ENCODE measurements at places on chromosomes 3 and 15.

DNA sequence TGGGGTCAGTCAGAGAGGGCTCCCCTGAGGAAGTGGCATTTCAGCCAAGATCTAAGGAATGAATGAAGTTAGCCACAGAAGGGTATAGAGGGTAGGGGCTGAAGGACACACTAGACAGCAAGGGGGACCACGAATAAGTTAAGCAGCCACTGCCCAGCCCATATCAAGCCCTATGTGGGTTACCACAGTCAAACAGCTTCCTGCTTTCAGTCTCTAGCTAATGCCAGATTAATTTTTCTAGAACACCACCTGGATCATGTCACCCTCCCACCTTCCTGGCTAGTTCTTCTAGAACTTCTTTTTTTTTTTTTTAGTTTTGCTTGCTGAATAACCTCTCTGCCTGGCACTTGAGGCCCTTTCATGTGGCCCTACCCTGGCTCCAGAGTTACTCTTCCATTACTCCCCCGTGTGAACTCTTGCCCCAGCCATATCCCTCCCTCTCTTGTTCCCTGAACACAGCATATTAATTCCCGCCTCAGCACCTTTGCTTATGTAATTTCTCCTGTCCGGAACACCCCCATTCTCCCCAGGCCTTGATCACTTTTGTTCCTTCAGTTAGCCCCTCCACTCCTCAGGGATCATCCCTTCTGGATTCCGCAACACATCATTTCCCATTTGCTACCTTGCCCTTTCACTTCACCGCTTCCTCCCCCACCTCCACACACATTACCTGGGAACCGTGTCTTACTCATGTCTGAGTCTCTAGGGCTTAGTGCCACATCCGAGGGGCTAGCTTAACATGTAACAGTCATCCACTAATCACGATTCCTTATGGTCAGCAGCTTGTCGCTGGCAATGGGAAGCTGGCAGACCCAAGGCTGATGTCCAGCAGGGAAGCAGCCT lies 20.6 kb upstream of the BNC1 start:
- no peak for DNase-seq

DNA sequence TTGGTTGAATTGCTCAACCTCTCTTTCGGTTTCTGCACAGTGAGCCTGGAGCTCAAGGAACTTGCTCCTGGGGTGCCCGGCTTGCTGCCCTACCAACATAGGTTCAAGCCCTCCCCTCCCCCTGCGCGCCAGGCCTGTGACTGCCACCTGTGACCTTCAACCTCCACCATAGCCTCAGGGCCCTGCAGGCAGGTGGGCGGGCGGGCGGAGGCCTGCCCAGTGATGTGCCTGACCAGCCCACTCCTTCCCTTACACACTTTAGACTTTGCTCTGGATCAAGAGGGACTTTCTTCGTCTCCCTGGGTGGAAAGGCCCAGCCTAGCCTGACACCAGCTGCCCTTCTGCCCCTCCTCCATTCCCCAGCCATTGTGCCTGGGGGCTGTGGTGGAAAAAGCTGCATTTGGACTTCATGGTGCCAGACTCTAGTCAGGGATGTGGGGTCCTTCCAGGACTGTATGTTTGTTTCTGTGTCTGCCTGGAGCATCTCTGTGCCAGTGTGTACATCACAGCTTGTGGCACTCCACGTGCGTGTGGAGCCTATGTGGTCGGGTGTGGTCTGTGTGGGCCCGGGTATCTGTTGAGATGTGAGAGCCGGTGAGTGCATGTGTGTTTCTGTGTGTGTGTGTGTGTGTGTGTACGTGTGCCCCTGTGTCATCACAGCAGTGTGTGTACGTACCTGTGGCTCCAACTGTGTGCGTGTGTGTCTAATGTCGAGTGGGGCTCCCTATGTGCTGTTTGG lies 9.5 kb downstream of the PRKCD start:
- DNase-seq: no peak

DNA sequence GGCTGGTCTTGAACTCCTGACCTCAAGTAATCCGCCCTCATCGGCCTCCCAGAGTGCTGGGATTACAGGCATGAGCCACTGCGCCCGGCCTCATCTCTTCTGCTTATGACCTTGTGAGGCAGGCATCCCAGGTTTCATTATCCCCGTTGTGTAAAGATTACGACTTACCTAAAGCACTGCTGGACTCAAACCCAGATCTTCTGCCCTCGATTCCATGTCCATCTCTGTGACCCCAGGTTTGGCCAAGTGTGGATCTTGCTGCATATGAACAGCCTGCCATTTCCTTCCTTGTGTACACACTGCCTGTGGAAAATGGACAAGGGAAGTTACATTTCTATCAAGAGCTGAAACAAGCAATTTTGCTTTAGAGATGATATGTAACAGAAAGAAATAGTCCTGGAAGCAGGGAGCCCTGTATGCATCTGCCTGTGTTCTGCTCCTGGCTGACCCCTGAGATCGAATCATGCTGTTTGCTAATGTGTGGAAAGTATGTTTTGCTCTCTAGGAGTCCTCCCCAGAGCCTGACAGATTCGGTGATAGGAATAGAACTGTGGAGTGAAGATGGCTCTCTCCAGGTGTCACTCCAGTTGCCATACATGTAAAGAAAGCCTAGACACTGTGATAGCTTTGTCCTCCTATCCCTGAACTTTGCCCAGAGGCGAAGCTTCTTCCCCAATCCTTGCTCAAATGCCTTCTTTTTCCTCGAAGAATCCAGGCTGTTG lies 11.8 kb upstream of the LIPC start:
- no peak for DNase-seq

- no peak for DNase-seq
These were observed 13.2 kb upstream of the STAB1 start for GRCh38 chr3:52481819-52482521.

GRCh38 chr15:65068403-65068788 lies 605 bp upstream of the RASL12 start:
- no peak for DNase-seq

- DNase-seq: no peak
These were observed 3.1 kb downstream of the RARB start for GRCh38 chr3:25430935-25431770.

DNA sequence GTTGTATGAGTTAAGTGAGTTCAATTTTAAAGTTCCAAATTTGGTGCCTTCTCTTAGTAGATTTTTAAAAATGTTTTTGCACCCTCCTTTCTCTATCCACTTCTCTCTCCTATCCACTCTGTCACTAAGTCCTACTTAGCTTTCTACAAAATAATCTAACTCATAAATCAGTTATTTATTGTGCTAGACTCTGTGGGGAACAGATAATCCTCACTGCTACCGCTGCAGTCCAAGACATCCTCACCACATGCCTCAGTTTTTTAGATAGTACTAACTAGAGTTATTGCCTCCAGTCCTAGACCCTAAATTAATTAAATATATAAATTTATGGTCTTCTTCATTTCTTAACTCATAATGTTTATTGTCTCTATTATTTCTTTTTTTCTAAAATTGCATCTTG lies 576.3 kb downstream of the GRM7 start:
- DNase-seq: no peak

- no peak for DNase-seq
These were observed 220.2 kb downstream of the NTRK3 start for GRCh38 chr15:88036154-88036839.

DNA sequence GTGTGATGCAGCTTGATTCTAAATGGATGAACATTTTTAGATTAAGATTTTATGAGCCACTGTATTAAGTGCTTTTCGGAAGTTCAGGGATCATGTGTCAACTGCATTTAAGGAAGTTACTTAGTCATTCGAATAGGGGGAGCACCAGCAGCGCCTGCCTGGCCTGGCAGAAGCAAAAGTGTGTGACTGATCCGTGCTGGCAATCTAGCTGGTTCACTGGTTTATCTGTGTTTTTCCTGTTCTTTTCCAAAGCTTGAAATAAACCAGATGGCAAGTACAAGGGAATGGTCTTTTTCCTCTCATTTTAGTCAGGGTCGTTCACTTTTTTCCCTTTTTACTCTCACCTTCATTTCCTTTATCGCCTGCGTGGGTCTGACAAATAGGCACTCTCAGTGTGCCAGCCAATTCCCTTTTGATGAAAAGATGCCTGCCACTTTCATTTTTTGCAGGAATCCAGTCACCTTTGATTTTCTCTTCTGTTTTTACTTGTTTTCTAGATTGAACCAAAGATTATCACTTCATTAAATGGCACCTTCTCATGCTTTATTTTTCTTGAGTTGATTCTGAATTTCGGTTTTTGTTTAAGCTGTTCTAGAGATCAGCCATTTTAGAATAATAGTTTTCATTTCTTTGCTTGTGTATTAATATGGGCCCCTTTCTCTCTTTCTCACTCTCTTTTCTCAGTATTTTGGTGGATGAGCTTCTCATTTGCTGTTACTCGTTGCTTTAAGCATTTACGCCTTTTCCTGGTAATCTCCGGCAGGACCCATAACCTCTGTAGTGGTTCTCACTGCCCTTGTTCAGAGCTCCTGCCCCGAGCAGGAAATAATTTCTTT lies 2.8 kb downstream of the ABHD2 start:
- DNase-seq: no peak

DNA sequence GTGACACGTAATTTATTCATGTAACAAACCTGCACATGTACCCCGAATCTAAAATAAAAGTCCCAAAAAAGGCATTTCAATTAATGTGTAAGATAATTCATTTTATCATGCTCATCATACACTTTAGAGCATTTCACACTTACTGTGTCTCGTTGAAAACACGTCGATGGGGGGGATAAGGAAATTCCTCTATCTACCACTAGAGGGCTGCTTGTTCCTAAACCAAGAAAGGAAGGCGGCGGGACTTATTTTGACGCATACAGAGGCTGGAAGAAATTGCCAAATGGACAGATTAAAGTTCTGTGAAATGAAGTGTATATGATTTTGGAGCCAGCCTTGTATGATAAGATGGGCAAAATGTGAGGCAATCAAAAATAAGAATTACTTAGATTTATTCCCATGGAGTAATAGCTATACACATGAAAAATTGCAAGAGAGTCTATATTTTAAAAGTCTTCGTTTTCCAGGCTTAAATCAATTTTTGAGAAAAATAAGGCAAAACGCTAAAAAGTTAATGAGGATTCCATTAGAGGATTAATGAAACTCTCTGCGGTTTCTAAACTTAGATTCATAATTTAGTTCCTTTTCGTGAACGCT lies 346.8 kb downstream of the CNTN3 start:
- DNase-seq: peak; percentile 20

- no peak for DNase-seq
These were observed 18.1 kb downstream of the CPA3 start for GRCh38 chr3:148883163-148883562.

- no peak for DNase-seq
These were observed 134.8 kb upstream of the ANKRD28 start for GRCh38 chr3:15932348-15933300.

DNA sequence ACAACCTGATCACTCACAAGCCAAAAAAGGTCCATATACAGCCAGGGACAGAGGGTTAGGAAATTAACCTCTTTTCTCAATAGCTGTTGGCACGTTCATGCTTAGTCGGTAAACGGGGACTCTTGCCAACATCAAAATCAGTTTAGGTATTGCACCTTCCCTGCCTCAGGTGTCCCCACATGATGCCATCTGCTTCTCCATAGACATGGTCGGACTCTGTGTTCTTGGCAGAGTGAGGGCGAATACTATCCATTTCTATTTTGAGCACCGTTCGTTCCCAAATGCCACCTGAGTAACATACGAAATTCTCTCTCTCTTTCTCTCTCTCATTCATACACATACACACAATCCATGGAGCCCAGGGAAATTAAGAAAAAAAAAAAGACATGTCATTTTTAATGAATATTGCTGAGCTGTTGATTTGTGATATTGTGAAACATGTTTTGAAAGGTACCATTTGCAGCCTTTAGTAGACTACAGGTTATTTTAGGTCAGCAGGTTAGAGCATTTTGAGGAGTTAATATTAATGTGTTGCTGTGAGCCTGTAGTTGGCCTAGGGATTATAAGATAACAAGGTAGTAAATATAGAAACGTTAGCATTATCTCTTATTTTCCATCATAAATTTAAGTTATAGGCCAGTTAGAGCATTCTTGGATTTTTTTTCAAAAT lies 78.5 kb downstream of the GHSR start:
- no peak for DNase-seq
